ENCODE measurements at places on chromosomes 7 and 10.

DNA sequence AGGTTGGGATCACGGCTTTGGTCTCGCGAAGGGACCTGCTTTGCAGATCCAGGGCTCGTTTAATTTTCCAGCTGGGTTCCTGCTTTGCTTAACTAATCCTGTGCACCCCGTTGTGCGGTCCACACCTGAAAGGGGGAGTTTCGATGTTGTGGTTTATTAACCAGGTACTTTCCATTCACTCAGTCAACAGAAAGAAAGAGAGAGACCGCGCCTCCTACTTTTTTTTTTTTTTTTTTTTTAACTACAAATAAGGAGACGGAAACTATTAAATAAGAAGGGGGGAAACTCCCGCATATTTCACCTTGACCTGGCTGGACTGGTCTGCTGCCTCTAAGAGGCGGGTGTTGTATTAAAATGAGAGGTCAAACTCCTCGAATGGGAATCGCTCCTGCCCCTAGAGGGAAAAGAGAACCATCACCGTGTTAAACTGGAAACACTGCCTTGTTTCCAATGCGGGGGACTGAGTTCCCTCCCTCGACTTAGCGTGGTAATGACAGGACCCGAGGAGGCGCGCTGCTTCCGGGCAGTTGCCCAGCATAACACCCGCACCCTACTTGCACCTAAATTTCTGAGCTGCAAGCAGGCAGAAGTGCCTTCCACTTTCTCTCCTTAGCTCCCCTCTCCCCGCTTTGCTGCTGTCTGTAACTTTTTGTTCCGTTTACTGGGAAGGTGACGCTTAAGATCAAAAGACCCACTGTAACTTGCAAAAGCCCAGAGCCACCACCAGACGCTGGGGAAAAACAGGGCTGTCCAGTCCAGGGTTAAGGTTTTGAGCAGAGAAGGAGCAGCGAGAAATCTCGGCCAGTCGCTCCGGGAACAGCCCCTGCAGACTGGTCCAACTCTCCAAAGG, 1.1 kb upstream of the ITGB8 start:
- no peak for DNase-seq

DNA sequence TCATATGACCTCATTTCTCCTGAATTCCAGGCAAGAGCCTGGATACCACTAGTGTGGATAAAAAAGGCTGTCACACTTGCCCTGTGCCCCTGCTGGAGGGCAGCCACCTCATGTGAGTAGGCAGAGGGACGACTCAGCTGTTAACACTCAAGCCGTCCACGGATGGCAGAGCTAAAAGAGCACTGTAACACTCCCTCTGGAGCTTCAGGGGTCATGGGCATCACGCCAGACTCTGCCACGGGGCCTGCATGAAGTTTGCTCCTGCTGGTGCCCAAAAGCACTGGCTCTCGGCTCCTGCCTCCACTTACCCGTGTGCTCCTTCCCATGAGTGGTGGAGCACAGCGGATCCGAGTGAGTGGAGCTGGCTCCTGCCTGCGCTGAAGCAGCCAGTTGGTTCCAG, 919.8 kb upstream of the C7orf33 start:
- DNase-seq, result no peak

GRCh38 chr10:71342573-71343391, 23.7 kb downstream of the SLC29A3 start:
- no peak for DNase-seq

GRCh38 chr7:149220534-149220933, 18.9 kb upstream of the ZNF212 start:
- no peak for DNase-seq

- DNase-seq, result no peak
These were observed 25.5 kb downstream of the FAM107B start for GRCh38 chr10:14749070-14749809.

DNA sequence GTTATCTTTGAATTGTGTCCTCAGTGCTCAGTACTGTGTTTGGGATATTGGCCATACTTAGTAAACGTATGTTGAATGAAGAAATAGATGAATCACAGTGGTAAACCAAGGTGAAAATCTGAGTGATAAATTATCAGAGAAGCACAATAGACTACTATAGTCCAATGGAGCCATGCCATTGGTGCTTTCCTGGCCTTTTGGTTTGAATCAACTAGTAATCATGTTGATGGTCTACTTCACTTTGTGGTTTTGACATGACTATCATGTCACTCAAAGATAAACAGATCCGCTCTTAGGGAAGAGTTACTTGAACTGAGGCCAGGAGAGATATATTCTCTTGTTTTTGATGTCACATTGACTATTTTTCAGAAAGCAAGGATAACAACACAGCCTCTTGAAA, 86.1 kb upstream of the IGFBP3 start:
- DNase-seq, result no peak

DNA sequence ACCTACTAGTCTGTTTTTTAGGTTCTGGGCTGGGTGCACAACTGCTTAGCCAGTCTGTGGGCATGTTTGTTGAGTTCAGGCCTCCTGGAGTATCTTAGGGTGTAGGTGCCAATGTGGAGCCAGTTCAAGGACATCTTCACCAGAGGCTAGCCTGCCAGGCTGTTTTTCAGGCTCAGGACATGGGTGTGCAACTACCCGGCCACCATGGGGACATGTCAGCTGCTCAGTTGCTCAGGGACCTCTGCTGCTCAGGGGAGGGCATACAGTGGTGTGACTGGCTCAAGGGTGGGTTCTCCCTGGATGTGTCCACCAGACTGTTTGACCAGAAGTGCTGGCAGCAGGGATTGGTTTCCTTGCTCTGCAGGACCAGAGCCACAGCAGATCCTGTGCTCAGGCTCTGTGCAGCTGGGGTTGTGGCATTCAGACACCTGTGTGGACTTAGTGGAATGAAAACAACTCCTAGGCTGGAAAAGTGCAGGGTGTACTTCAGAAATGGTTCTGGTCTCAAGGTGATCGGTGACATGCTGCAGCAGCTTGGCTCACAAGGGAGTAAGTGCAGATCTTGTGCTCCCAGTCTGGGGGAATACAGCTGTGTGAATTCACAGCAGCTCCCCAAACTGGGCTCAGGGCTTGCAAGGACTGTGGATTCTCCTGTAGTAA, 44.8 kb downstream of the PALS2 start:
- no peak for DNase-seq

GRCh38 chr10:69048103-69048502, 39.8 kb upstream of the SRGN start:
- peak; percentile 35 for DNase-seq

DNA sequence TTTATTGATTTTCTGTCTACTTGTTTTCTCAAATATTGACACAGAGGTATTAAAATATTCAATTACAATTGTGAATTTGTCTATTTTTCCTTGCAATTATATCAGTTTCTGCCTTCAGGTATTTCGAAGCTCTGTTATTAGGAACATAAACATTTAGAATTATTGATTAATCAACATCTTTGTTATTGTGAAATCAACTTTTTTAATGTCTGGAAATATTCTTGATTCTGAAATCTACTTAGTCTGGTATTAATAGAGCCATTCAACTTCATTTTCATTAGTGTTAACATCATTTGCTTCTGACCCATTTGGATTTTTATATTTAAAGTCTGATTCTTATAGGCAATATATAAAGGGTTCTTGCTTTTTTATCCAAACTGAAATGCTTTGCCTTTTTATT, 69.8 kb upstream of the CALN1 start:
- no peak for DNase-seq

DNA sequence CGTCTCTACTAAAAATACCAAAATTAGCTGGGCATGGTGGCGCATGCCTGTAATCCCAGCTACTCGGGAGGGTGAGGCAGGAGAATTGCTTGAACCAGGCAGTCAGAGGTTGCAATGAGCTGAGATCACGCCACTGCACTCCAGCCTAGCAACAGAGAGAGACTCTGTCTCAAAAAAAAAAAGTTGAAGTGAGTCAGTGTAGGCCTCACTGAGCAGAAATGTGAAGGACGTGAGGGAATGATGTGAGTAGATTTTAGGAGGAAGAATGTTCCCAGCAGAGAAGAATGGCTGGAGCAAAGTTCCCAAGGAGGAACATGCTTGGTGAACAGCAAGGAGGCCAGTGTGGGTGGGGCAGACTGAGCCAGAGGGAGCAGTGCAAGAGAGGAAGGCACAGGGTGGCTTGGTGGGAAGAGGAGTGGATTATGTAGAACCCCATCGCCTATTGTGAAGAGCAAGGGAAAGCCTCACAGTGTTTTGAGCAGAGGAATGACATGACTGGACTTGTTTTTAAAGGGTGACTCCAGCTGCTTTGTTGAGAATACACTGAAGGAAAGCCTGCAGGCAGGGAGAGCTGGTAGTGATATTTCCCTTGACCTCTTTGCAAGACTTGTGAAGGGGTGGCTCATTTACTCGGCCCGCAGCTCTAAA, 708.7 kb downstream of the SUGCT start:
- DNase-seq, result no peak

- DNase-seq, result no peak
These were observed 4.4 kb downstream of the BAG3 start for GRCh38 chr10:119655566-119656001.

- DNase-seq, result no peak
These were observed 569.1 kb downstream of the INHBA start for GRCh38 chr7:41133690-41134299.

DNA sequence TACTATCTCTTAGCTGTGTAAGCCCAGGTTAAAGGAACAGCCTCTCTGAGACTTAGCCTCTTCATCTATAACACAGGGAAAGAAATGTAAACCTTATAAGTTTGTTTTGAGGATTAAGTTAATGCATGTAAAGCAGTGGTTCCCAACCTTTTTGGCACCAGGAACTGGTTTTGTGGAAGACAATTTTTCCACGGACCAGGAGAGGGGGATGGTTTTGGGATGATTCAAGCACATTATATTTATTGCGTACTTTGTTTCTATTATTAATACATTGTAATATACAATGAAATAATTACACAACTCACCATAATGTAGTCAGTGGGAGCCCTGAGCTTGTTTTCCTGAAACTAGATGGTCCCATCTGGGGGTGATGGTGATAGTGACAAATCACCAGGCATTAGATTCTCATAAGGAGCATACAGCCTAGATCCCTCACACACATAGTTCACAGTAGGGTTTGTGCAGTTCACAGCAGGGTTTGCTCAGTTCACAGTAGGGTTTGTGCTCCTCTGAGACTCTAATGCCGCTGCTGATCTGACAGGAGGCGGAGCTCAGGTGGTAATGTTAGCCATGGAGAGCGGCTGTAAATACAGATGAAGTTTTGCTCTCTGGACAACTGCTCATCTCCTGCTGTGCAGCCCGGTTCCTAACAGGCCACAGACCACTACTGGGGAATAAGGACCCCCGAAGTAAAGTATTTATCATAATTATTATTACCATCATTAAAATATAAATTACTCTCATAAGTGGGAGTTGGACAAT, 41.3 kb upstream of the ANK3 start:
- DNase-seq, result no peak

DNA sequence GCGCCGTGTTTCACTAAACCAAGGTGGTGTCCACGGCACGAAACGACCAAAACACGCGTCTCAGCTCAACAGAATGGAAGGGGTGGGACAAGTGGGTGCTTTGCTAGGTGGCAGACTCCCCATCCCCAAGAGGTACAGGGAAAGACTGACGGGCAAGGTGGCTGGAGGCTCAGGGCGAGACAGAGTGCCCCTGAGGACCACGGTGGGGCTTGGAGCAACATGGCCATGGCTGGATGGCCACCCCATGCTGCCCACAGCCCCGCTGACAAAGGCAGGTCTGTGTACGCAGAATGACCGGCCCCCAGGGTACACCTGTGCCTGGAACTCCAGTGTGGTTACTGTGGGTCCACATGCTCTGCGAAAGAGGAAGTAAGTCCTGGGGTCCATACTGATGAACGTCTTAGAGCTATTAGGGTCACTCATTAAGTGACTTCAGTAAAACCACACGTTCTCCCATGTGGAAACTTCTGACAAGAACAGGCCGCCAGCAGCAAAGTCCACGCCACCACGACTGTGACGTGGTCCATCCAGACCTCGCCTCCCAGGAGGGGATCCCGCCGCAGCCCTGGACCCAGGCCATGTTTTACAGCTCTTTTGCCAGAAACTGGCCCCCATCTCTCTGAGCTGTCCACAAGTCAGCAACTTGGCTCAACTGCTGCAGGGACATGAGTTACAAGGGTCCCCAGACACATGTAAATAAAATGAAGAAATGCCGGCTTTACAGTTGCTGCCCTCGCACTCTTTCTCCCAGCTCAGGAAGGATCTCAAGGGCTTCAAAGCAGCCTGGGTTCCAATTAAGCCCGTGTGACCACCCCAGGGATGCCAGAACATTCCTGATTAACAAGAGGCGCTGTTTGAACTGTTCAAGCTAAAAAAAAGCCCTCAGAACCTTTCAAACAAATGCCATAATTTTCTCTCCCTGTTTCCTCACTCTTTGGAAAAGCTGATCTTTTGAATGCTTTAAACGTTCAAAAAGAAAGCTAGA, 66.8 kb downstream of the MAD1L1 start:
- no peak for DNase-seq

DNA sequence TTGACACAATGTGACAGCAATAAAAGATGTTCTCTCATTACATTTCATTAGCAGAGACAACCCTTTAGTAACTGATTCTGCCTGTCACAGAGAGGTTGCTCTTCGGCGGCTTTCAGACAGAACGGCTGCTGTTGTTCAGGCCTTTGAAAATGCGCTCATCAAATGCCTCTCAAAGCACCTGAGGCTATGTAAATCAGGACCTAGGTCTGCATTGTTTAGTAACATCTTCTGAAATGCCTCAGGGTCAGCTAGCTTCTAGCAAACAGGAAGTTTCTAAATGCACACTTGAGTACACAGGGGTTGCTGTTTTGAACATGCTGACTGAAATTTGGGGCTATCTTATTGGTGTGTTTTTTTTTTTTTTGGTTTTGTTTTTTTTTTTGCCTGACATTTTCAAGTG, 143.3 kb upstream of the DKK1 start:
- DNase-seq, result no peak
